Activated naive CD8-positive, alpha-beta T cell treated with anti-CD3 and anti-CD28 coated beads for 36 hours (primary cell): ENCODE measurements at places on chromosomes 7 and 10.

GRCh38 chr10:104638861-104639589 lies 2.1 kb upstream of the SORCS3 start:
- H3K4me3 ChIP-seq = peak overlapping the region; percentile 9
- no peaks in the 10 kb centered on the region for H3K36me3 ChIP-seq
- no peak overlapping the region for H3K27ac ChIP-seq
- peak; percentile 22 for DNase-seq
- peaks cover 79% of the 10 kb centered on the region for H3K27me3 ChIP-seq

- peaks cover 26% of the 10 kb centered on the region for H3K27me3 ChIP-seq
- no peaks in the 10 kb centered on the region for H3K36me3 ChIP-seq
- no peak overlapping the region for H3K4me3 ChIP-seq
- no peak overlapping the region for H3K27ac ChIP-seq
- no peak for DNase-seq
Measured at GRCh38 chr10:69673521-69673920, 43.5 kb downstream of the FAM241B start.

- DNase-seq = no peak
- no peak overlapping the region for H3K4me3 ChIP-seq
- H3K36me3 ChIP-seq = no peaks in the 10 kb centered on the region
- no peak overlapping the region for H3K27ac ChIP-seq
Measured at GRCh38 chr10:47370015-47370767, 13.9 kb downstream of the ZNF488 start.

DNA sequence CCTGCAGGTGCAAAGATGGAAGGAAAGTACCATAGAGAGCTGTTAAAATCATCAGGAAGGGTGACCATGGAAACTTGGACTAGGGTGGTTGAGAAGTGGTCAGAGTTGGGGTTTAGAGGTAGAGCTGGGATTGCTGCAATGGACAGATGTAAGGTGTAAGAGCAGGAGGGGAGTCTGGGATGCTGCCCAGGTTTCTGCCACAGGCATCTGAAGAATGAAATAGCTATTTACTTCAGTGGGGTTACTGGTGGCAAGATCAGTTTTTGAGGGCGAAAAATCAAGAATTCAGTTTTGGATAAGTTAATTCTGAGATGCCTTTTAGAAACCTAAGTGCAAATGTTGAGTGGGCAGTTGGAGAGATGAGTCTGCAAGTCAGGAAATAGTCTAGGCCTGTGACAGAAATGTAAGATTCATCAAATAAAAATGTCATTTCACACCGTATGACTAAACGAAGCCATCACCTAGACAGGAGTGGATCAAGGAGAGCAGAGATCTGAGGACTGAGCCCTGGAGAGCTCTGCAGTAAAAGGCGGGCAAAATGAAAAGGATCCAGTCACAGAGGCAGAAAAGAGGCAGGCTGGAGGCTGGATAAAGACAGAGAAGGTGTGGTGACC lies 22.7 kb upstream of the TOMM7 start:
- H3K27ac ChIP-seq = no peak overlapping the region
- H3K4me3 ChIP-seq = no peak overlapping the region
- no peaks in the 10 kb centered on the region for H3K4me1 ChIP-seq

- H3K27ac ChIP-seq = no peak overlapping the region
- H3K36me3 ChIP-seq = no peaks in the 10 kb centered on the region
- H3K27me3 ChIP-seq = peaks cover 54% of the 10 kb centered on the region
- no peak overlapping the region for H3K4me3 ChIP-seq
- DNase-seq = no peak
Measured at GRCh38 chr10:35613597-35614226, 8.6 kb downstream of the GJD4 start.

- no peak overlapping the region for H3K27ac ChIP-seq
- H3K36me3 ChIP-seq = no peaks in the 10 kb centered on the region
- H3K4me1 ChIP-seq = no peaks in the 10 kb centered on the region
Measured at GRCh38 chr10:33358016-33358415, 23.5 kb upstream of the NRP1 start.

DNA sequence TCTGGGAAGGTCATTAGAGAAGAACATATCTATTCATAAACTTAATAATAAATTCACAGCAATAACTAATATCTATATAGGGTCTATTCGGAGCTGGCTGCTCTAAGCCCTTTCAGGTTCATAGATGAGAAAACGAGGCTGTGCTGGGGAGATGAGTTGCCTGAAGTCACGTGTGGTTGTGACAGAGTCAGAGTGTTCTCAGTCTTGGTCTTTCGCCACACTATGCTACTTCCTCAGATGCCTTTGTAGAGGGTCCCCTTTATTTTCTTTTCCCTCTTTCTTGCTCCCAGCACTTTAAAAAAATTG lies 43.7 kb upstream of the FAM180A start:
- H3K27ac ChIP-seq = no peak overlapping the region
- peaks cover 7% of the 10 kb centered on the region for H3K27me3 ChIP-seq
- H3K4me3 ChIP-seq = no peak overlapping the region
- no peak for DNase-seq
- no peaks in the 10 kb centered on the region for H3K36me3 ChIP-seq

GRCh38 chr7:51082096-51082840 lies 234.3 kb downstream of the COBL start:
- H3K4me1 ChIP-seq = no peaks in the 10 kb centered on the region
- H3K27ac ChIP-seq = no peak overlapping the region
- H3K4me3 ChIP-seq = no peak overlapping the region
- no peaks in the 10 kb centered on the region for H3K36me3 ChIP-seq

DNA sequence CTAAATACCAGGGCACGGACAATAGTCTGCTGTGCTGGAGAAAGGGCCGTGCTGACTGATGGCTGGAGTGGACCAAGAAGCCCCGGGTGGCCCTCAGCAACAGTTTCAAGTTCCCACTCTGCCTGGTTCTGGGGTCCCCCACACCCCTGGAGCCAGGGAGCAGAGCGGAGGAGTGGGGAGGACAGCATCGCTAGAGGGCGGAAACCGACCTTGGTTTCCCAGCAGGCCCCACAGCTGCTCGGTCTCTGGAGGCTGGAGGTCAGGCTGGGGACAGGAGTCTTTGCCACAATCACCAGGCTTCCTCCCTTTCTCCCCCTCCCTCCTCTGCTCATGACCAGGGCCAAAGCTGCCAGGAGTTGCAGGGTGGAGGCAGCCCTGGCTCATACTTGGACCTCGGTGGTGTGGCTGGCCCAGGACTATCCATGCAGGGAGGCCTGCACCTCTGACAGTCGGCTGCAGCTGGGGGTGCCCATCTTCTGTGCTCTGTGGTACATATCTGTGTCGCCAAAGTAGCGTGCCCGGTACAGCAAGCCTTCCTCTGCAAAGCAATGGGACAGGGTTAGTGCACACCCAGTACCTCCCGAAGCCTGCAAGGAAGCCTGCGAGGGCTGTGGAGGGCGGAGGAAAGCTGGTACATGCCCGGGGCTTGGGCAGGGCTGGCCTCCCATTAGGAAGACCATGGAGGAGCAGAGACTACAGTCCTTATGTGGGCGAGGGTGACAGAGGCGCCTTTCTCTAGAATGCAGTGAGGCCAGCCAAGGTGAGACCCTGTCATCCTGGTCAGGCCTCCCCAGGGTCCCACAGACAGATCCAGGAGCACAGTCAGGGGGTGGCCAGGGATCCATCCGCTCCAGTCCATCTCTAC lies 19.1 kb downstream of the DNAJB12 start:
- no peaks in the 10 kb centered on the region for H3K27me3 ChIP-seq
- DNase-seq = peak; percentile 65
- H3K27ac ChIP-seq = peak overlapping the region; percentile 90
- peaks cover 64% of the 10 kb centered on the region for H3K4me1 ChIP-seq
- H3K4me3 ChIP-seq = peak overlapping the region; percentile 38
- peaks cover 35% of the 10 kb centered on the region for H3K36me3 ChIP-seq

DNA sequence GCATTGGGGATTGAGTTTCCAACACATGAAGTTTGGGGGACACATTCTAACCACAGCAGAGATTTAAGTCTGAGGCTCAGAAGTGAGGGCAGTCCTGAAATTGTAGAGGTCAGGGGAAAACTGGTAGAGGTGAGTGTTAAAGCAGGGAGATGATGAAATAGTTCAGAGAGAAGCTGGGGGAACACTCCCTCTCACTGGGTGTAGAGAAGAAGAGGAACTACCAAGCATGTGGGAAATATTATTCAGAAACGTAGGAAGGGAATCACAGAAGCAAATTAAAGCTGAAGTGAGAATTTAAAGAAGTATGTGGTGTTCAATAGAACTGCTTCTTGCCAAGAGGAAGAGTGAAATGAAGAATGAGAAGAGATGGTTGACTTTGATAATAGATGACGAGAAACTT lies 121.5 kb upstream of the FAM3C start:
- H3K4me3 ChIP-seq = no peak overlapping the region
- peaks cover 6% of the 10 kb centered on the region for H3K4me1 ChIP-seq
- peaks cover 3% of the 10 kb centered on the region for H3K36me3 ChIP-seq
- no peaks in the 10 kb centered on the region for H3K27me3 ChIP-seq
- no peak overlapping the region for H3K27ac ChIP-seq
